Foreskin keratinocyte (primary cell): ENCODE measurements at places on chromosomes 7 and 10. TPM values are rescaled to one million over a fixed set of nuclear protein-coding genes. Genes with fewer than 3 reads are reported as not detected.

SFRP4 gene
- not detected in 2 replicates for polyA plus RNA-seq

SAMD9L gene
- polyA plus RNA-seq, result 2.9 and 3.7 TPM in 2 replicates

ZNF736 gene
- polyA plus RNA-seq, result 0.99 and 1.0 TPM in 2 replicates

SYT15 gene
- 0.10 and 0.13 TPM in 2 replicates for polyA plus RNA-seq

CYP3A7 gene
- not detected in 2 replicates for polyA plus RNA-seq

- peak; percentile 66 for DNase-seq
These were observed 155.0 kb downstream of the STK31 start for GRCh38 chr7:23864973-23865372.

DNA sequence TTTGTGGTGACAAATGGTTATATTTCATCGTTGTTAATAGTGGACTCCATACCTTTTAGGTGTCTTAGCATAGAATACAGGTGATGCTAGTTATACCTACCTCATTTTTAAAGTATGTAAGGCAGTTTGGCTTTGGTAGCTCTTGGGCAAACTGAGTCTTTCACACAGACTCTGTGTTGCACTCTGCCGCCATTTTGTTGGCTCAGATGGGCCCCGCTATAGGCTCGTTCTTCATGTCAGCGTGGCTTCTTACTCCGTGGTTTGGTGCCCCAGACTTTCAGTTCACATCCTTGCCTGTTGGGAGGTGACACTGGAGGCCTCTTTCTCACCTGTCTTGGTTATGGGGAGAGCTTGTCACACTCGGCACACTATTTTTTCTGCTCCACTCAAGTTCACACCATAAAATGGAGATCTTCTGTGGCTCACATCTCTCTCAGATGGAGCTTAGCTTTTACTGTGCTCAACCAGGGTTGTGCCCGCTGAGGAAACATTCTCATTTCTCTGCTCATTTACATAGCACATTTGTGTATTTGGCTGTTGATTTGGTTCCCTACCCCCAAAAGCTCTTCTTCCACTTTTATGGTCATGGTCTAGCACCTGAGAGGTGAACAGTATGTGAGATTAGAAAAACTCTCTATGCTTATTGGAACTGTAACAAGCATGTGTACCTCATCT is 178.5 kb downstream of the ARID5B start:
- no peak for DNase-seq

- no peak for DNase-seq
These were observed 341.5 kb upstream of the ZMIZ1 start for GRCh38 chr10:78727251-78727650.

GRCh38 chr10:87585565-87586514 is 73.8 kb upstream of the PAPSS2 start:
- peak; percentile 80 for DNase-seq

DNA sequence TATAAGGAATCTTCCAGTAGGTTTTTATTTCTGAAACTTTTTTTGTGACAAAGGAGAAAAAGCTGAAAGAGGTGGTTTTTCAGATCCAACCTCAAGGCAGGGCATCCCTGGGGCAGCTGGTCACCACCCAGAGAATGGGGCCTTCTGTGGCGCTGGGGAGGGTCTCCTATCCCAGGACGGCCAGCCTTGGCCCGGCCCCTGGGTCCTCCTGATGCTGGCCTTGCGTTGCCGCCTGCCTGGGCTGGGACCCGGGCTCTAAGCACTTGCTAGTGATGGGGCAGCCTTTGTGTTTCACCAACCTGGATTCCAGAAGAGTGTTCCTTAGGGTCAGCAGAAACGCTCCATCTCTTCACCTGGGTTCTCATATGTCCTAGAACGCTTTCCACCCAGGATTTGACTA is 16.3 kb downstream of the SHH start:
- DNase-seq, result no peak

- no peak for DNase-seq
These were observed 10.8 kb downstream of the BTRC start for GRCh38 chr10:101364721-101365120.
